Astrocyte of the spinal cord (primary cell): ENCODE measurements at places on chromosomes 1 and 21.

DNA sequence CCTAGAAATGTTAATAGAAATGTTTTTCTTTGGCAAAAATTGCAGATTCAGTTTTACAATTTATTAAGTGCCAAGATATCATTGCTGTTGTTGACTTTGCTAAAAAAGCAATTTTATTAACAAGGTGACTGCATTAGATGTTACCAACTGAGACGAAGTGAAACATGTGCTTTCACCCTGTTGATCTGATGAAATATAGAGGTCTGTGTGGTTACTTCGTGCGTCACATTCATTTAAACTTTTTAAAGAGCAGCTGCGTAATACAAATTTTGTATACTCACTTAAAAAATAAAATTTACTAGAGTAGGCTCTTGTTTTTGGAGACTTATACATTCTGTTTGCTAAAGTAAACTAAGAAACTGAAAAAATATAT, 465.7 kb downstream of the USP25 start:
- peak; percentile 83 for DNase-seq

DNA sequence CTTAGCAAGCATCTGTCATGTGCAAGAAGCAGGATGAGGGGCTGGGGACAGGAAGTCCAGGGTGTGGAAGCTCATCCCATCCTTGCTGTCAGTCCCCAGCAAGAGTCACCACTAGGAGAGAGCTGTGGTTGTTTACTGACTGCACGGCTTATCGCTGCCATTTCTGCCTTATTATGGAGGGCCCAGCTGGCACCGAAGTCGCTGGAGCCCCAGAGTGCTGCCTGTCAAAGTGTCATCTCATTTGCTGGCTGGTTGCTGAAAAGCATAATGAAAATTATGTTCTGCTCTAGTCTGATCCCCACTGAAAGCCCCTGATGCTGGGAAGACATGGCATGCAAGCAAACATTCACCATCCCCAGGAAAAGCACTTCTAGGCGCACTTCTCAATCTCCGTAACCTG, 642.7 kb downstream of the NPHP4 start:
- no peak for DNase-seq

- DNase-seq: no peak
Observed at GRCh38 chr1:970242-970972, 4.1 kb downstream of the PLEKHN1 start.

- DNase-seq: no peak
Observed at GRCh38 chr1:66197785-66198184, 336.2 kb upstream of the SGIP1 start.

DNA sequence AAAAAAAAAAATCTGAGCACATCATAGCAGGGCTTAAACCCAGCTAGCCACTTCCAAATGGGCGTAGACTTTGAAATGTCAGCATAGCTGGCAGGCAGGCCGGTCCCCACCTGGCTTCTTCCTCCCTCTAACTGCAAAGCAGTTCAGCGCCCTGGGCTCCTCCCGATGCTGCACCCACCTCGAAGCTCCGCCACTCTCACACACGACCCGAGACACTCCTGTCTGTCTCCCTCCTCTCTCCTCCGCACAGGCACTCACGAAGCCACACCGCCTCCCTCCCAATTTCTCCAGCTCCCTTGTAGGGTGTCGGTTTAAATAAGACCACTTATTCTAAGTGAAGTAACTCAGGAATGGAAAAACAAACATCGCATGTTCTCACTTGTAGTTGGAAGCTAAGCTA, 301.3 kb downstream of the NPHP4 start:
- no peak for DNase-seq

DNA sequence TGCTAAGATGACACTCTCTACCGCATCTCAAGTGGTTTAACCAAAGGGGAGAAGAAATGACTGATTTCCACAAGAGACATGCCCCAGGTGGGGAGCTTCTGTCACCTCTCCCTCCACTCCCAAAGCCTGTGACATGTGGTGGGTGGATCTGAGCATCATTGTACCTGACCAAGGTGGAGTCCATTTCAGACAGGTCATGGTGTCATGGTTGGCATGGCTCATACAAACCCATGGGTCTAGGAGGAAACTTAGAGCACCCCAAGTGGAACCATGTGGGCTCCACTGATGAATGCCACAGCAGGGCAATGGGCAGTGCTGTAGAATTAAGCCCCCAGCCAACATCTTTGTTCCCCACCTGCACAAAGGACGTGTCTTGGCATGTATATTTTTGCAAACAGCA, 131.5 kb upstream of the EDN2 start:
- no peak for DNase-seq

DNA sequence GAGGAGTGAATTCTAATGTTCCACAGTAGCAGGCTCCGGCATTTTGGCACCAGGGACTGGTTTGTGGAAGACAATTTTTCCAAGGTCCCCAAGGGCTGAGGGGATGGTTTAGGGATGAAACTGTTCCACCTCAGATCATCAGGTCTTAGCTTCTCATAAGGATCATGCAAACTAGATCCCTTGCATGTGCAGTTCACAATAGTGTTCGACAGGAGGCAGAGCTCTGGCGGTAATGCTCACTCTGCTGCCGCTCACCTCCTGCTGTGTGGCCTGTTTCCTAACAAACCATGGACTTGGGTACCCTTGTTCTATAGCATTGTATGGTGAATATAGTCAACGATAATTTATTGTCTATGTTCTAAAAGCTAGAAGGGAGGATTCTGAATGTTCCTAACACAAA, 16.6 kb downstream of the CRNN start:
- DNase-seq: no peak

GRCh38 chr1:8847990-8848389, 30.5 kb downstream of the ENO1 start:
- no peak for DNase-seq

GRCh38 chr1:85307987-85308832, 31.8 kb upstream of the BCL10 start:
- DNase-seq: peak; percentile 89

DNA sequence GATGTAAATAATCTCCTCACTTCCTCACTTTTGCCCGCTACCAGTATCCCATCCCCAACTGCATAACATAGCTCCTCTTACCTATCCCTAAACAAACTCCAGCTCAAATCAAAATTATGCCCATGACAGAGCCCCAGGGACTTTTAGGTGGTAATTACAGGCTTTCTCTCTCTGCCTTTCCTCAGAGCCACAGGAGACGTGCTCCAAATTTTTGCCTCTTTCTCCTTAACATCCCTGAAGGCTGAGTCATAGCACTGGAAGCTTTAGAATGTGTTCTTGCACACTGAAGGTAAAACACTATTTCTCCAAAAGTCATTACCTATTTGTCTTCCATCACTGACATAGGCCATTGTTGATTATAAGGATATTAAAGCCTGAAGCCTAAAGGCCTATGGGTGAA, 263.5 kb upstream of the PLD5 start:
- no peak for DNase-seq
